NK-92 treated with Interleukin-12 subunit alpha and Interleukin-12 subunit beta, amount 100 ng/mL, for 24 hours (cell line): ENCODE measurements at places on chromosomes 13 and 19.
A peak's percentile ranks its signal among the peaks of the same experiment; 100 is the strongest.

DNA sequence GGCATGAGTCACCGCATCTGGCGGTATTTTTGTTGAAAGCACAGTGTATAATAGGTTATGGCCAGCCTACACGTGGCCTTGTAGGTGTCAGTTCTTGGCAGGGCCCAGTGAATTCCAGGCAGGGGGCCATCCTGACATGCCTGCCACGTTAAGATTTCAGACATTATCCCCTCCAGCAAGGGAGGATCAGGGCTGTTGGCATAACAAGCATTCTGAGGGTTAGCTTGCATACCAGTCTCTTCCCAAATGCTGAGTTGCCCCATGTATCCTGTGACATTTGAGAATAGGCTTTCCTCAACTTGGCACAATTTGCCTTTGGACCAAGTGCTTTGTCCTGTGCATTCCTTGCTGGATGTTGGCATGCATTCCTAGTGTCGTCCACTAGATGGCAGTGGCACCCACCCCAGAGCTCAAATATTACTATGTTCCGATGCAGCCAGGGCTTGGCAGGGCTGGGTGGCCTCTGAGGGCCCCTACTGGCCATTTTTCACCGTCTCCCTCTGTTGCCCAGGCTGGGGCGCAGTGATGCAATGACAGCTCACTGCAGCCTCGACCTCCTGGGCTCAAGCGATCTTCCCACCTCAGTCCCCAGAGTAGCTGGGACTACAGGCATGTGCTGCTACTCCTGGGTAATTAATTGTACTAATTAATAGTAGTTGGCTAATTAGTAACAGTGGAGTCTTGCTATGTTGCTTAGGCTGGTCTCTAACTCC lies 31.2 kb downstream of the NLRP12 start:
- DNase-seq: peak; percentile 58

DNA sequence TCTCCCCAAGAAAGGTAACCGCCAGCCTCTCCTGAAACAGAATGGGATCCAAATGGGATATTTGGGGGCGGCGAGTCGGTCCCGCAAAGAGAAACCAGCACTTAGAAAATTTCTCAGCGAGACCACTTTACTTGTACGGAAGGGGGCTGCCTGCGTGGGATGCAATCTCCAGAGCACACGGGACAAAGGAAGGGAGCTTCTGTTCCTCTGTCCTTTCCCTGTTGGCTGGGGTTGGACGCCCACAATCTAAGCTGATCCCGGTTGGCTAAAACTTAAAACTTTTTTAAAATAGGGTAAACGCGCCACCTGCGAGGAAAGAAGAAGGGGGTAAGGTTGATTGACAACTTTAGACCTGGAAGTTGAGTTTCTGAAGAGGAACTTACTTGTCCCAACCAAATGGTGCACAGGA lies 826 bp upstream of the BSG start:
- DNase-seq: no peak

DNA sequence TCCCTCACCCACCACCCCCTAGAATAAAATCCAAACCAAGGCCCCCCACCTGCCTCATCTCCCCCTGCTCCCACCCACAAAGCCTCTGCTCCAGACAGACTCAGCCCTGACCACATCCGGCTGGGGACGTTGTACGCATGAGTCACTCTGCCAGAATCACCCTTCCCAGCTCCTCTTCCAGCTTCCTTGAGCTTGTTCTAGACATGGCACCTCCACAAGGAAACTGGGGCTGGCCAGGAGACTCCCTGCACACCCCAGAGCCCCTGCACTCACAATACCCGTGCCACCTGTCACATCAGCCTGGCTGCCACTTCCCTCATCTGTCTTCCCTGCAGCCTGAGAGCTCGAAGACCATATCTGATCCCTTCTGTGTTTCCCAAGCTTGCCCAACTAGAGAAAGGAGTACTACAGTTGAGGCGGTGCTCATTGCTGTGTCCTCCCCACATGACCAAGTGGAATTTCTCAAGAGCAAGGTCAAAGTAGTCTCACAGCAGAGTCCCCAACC lies 9.7 kb downstream of the DEDD2 start:
- DNase-seq: no peak

- DNase-seq: no peak
These were observed 9.3 kb upstream of the LDLR start for GRCh38 chr19:11079999-11080398.

- DNase-seq: no peak
These were observed 38.2 kb upstream of the FLT1 start for GRCh38 chr13:28533125-28533436.

GRCh38 chr19:41478171-41478570 lies 35.2 kb downstream of the ERICH4 start:
- no peak for DNase-seq

DNA sequence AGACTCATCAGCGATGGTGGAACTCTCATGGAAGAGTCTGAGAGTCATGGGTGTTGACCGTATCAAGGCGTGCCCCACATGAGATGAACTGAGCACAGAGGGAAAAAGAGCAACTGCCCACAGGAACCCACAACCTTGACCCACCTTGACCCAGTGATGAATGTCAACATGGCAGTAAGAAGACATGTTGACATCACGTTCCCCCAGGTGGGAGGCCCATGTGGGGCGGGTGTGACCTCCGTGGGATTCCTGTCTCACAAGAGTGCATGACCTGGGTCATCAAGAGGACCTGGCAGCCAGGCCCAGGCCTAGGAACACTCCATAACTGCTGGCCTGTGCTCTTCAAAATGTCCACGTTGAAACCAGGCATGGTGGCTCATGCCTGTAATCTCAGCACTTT lies 45.8 kb downstream of the EPS15L1 start:
- no peak for DNase-seq
